Breast epithelium (tissue), 4 donors: ENCODE measurements at places on chromosomes 5 and 9. TPM values are rescaled to one million over a fixed set of nuclear protein-coding genes. Genes with fewer than 3 reads are reported as not detected.
A peak's percentile ranks its signal among the peaks of the same experiment; 100 is the strongest.

Gene FOXD4L6
- total RNA-seq: not detected

Gene CCDC152
- 1.3 TPM for total RNA-seq

Gene FCN2
- total RNA-seq: 0.73 TPM

Gene C6
- total RNA-seq: 8.5 TPM

Gene PDE6A
- total RNA-seq: not detected

Gene C5orf58
- total RNA-seq: not detected

DNA sequence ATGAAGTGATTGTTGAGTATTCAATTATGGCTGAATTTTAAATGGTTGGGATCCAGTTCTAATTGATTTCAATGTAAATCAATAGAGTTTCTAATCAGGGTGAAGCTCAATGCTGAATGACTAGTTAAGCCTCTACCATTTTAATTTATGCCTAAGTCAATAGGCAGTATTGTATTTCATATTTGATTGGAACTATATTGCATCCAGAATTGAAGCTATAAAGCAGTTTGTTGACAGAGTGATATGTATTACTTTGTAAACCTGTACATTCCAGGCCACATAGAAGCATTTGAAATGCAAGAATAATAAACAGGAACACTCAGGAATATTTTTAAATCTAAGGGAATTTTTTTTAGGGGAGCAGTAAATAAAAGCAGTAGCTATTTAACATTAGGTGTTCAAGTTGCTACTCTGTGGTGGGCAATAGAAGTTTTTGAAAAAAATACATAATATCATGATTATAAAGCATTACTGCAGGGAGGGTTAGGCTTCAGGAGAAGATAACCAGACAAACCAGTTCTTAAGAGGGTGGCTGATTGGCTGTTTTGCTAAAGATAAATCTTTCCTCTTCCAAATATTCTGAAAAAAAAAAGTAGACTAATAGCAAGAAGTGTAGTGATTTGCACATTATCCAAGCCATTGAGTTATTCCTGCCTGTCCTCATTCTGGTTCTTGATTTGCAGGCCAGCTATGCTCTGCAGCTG, 492.0 kb upstream of the MEF2C start:
- DNase-seq: no peak

GRCh38 chr5:106876665-106877194, 794.0 kb downstream of the EFNA5 start:
- DNase-seq: no peak

GRCh38 chr9:109797006-109797405, 17.0 kb downstream of the PALM2AKAP2 start:
- DNase-seq: no peak

DNA sequence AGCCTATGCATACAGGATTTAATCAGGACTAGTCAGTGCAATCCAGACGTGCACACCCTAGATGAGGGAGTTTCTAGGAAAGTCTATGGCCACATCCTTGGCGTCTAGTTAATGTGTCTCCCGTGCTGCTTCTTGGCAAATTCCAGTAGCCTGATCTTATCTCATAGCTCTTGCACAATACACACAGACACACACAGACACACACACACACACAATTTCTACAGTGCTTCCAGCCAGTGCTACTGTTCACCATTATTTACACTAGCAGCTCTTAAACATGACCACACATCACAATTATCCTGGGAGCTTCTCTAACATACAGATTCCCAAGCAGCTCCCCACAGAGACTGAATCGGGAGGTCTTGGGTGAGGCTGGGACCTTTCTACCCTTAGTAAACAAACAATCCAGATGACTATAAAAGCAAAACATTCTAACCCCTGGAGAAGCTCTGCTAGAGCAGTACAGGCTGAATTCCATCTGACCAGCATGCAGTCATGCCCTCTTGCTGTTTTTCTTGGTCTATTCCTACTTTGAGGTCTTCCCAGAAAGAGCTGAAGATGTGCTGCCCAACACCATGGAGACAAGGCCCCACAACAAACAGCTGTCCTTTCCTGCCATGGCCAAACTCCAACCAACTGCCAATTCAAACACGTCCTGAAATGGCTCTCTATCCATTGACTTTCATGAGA, 236.6 kb downstream of the DEPDC1B start:
- DNase-seq: no peak

DNA sequence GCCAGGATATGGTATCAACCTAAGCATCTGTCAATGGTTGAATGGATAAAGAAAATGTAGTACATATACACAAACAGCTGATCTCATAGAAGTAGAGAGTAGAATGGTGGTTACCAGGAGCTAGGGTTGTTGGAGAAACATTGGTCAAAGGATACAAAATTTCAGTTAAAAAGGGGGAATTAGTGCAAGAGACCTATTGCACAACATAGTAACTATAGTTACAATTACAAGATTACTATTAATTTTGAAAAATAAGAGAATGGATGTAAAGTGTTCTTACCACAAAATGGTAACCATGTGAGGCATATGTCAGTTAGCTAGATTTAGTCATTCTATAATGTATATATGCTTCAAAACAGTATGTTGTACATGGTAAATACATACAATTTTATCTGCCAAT, 28.8 kb upstream of the ELOVL7 start:
- no peak for DNase-seq

DNA sequence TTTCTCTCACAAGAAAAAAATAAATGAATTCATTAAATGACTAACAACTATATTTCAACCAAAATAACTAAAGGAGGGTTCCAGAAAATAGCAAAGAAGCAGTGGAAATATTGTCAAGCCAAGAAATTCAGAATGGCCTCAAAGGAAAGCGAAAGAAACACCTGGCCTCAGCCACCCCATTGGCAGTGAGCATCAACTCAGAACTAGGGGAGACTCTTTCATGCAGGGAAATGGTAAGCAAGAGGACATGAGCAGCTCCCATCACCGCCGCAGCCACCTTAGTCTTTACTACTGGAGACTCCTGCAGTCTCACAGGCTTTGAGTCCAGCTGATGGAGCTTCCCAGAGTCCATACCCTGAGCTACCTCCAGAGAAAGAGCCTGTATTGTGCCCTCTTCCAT, 343.9 kb upstream of the GRAMD2B start:
- no peak for DNase-seq

GRCh38 chr5:173670791-173671120, 54.3 kb upstream of the BOD1 start:
- peak; percentile 65 for DNase-seq

GRCh38 chr9:137181680-137182079, 6.7 kb downstream of the ANAPC2 start:
- DNase-seq: no peak

DNA sequence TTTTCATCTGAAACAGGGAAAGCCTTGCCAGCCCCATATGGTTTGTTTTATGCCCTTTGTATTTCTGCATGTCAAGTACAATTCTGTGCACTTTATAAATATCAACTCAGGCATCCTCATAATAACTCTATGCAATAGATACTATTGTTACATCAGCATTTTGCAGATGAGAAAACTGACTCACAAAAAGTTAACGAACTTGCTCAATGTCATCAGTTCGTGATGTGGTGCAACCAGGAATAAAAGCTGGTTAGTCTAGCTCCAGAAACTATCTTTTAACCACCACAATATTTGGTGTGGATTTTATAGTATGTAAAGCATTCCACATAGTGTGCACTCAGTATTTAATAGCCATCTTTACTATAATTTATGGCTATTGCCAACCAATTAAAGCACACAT, 134.9 kb downstream of the MRPS30 start:
- no peak for DNase-seq

- no peak for DNase-seq
These were observed 59.6 kb downstream of the ACTBL2 start for GRCh38 chr5:57422993-57423392.

DNA sequence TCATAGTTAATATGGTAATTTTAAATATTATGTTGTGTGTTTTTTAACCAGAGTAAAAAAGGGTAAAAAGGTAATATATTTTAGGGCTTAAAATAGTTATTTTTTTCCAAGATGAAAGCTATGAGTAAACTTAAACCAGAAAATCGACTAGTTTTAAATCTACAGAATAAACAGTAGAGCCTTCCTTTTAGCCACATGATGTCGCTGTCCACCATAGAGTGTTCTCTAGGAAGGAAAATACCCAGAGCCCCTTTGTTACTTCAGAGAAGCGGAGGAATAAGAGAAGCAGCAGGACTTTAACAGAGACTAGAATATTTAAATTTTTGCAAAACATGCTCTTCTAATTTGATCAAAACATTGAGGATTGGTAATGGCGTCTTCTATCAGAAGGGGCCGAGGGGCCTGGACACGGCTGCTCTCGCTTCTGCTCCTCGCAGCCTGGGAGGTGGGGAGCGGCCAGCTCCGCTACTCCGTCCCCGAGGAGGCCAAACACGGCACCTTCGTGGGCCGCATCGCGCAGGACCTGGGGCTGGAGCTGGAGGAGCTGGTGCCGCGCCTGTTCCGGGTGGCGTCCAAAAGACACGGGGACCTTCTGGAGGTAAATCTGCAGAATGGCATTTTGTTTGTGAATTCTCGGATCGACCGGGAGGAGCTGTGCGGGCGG, at the start of gene PCDHA2:
Gene PCDHA2 (plus strand): TSS at position 258 of the 664 bp plus-strand sequence.
- no peak for DNase-seq

DNA sequence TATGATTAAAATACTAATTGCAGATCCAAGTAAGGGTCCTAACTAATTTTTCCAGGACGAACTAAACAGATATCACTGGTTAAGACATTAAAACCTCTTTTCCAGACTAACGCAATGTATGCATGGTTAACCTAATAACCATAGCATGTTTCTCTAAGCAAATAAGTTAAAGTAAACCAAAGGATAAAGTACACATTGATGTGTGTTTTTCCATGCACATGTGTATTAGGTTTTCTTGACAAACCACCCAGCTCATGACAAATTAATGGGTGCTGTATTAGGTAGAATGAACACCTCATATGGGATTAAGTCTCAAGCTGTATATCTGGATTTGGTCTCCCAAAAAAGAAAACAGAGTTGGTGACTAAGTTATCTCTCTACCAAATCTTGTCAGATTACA, 45.6 kb downstream of the ANKH start:
- no peak for DNase-seq

DNA sequence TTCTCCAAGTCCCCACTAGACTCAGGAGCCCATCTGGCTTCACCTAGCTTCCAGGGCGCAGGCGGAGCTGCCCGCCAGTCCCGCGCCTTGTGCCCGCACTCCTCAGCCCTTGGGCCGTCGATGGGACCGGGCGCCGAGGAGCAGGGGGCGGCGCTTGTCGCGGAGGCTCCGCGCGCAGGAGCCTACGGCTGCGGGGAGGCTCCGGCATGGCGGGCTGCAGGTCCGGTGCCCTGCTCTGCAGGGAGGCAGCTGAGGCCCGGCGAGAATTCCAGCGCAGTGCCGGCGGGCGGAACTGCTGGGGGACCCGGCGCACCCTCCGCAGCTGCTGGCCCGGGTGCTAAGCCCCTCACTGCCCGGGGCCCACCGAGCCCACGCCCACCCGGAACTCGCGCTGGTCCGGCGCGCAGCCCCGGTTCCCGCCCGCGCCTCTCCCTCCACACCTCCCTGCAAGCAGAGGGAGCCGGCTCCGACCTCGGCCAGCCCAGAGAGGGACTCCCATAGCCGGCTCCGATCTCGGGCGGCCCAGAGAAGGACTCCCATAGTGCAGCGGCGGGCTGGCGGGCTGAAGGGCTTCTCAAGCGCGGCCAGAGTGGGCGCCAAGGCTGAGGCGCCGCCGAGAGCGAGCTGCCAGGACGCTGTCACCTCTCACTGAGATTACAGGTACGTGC, 78.1 kb upstream of the PJA2 start:
- DNase-seq: no peak

GRCh38 chr9:89361031-89361430, 42.7 kb downstream of the SECISBP2 start:
- no peak for DNase-seq

- DNase-seq: no peak
These were observed 359.1 kb upstream of the DAB2 start for GRCh38 chr5:39783756-39784421.

DNA sequence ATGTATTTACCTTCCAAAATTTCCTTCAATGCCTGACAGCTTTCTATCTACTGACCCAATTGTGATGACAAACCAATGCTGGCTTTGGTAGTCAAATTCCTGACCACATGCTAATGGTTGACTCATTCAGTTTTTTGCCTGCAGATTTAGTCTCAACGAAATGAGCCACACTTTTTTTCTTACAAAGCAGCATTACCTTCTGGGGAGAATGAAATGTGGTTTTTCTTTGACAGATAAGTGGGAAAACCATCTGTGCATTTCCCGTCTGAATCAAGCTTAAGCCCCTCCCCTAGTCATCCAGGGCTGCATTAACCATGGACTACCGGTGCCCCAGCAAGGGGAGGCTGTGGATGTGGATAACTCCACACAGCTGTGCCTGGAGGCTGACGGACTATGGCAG, 99.6 kb upstream of the TAF11L2 start:
- DNase-seq: no peak

DNA sequence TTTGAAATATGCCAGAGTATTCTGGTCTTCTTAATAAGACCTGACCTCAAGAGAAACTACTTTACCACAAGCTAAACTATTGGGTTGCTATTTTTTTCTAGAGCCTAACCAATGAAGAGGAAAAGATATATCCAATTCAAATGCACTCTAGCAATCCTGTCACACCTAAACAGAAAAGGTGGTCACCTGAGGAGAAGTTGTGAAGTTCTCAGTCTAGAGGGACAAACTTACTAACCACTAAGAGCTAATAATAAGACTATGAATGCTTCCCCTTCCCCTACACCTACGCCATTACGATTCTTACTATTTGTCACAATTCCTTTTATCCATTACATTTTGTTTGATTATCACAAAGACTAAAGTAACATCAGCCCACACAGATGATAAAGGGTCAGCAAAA, 29.7 kb downstream of the RLN2 start:
- no peak for DNase-seq

- DNase-seq: no peak
These were observed 21.0 kb upstream of the ALDH1B1 start for GRCh38 chr9:38371495-38371894.

DNA sequence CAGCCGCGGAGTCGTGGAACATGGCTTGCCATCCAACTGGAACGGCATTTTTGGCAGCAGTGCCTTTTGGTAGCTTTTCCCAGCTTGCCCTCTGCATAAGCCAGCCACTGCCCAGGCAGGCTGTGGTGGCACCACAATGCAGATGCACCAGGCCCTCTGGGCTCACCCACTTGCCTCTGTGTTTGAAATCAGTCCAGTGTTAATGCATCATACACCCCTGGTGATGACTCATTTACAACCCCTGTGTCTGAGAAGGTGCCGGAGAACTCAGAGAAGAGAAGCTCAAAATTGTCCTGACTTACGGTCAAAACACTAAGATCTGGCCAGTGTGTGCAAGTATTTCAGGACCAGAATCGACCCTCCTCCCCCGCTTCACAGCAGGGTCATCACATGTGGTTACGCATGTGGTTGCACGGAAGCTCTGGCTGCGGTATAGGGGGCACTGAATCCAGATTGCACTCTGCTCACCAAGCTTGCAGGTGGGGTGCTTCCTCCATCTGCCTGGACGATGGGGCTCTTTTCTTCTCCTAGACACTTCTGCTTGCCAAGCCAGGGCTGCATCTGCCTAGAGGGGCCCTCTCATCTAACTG, 66.5 kb upstream of the SMIM15 start:
- no peak for DNase-seq

GRCh38 chr5:58457050-58457449, 2.8 kb downstream of the PLK2 start:
- no peak for DNase-seq
